Stimulated activated CD4-positive, alpha-beta T cell treated with anti-CD3 and anti-CD28 coated beads, TNF-alpha, amount 100 ng/mL, for 24 hours (primary cell): ENCODE measurements at places on chromosomes 6 and 20.

DNA sequence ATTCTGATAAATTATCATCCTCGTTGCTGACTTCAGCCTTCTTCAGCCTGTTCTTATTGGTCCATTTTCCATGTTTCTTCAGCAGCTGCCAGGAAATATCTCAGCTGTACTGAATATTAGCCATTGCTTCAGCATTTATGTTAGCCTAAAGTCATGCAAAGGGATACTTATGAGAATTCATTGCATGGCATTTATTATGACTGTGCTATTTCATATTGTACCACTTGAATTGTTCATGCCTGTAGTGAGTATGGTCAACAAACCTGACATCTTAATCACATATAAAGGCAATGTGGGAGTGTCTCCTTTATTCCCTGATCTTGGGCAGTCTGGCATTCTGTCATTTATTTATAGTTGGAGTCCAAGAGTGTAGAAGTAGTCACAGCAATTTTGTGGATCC, 193.4 kb upstream of the SLC35B3 start:
- DNase-seq: no peak

DNA sequence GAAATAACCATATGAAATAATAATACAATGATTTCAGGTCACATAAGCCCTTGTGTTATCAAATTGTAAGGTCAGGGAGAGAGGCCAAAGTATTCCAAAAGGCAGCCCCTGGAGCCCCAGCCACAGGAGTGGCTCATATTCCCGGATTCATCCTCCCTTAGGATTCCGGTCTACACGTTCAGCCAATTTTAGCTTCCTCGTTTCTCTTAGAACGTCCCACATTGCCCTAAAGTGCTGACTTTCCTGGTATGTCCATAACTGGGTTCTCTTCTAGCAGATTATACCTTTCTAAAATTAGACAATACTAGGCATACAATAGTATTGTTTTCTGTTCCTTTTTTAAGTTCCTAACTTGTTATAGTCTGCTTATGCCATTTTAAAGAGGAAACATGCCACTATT, 192.7 kb upstream of the NOX3 start:
- DNase-seq: no peak

GRCh38 chr6:134223796-134224420, 94.0 kb downstream of the SGK1 start:
- DNase-seq: no peak

GRCh38 chr20:11124849-11125505, 451.2 kb upstream of the JAG1 start:
- DNase-seq: no peak

DNA sequence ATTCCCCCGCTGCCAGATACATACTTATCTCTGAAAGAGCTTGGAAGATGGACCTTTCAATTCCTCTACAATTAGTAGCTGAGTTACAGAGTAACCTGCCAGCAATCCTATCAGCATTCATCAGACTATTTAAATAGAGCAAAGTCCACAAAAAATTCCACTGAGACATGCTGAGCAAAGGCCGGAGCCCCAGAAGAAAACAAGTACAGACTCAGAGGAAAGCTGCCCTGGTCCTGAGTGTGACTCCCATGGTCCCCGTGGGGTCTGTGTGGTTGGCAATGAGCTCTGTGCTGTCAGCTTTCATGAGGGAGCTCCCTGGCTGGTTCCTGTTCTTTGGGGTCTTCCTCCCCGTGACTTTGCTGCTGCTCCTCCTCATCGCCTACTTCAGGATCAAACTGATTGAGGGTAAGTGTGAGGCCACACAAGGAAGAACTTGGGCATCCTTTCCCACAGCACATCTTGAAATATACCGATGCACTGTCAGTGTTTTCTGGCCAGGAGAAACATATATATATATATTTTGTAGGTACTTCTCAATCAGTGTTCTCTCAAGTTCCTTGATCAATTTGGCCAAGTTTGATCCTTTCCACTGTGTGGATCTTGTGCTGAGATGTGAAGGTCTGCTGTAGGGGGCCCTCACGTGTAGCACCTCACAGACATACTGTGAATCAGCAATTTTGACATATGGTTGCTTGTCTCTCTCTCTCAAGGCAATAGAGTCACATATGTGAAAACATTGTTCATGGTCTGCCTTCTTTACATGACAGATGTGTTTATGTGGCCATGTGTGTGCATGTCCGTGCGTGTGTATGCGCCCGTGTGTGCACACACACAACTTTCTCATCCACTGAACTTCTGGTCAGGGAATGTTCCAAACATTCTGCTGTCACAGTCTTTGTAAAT, at the start of gene SMLR1:
SMLR1 (plus strand) TSS at position 160 of the 903 bp plus-strand sequence; CDS start at position 168, 8 bp downstream.
- no peak for DNase-seq
